Right renal pelvis (tissue), 4 donors: ENCODE measurements at places on chromosomes 12 and 14. TPM values are rescaled to one million over a fixed set of nuclear protein-coding genes. Genes with fewer than 3 reads are reported as not detected.
A peak's percentile ranks its signal among the peaks of the same experiment; 100 is the strongest.

DNA sequence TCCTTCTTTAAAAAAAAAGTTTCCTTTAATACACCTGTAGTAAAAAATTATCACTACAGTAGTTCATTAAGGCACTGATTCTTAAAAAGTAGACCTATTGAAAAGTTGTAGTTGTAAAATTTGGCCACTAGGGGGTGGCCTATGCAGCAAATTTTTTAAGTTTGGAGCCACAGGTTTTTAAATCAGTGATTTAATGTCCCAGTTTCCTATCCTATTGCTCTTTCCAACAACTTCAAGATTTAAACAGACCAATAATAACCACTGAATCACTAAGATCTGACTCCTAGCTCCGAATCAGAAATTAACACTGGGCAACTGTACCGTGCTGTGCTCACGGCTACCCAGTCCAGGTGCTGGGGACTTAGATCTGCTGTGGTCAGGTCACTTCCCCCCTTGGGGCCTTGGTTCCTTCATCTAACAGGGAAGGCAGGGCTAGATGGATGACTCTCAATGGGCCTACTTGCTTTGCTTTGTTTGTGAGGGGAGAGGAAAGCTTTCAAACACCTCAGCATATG lies 279.3 kb downstream of the MED13L start:
- peak; percentile 34 for DNase-seq

DNA sequence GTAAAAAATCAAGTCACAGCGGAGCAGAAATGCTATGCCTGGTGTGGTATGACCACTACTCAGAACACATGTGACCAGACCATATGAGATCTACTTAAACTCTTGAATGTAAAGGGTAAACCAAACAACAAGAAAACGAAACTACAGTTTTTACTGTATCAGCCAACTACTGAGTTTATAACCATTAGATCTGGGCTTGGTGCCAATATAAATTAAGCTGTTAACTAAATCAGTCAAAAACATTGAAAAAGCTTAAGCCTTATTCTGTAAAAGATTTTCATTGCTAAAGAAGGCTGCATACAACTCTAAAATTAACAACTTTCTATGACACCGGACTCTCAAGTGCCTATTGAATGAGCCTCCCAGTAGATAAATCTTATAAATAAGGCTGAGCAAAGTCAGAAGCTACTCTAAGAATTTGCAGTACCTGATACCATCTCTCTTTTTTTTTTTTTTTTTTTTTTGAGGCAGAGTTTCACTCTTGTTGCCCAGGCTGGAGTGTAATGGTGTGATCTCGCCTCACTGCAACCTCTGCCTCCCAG lies 35.4 kb downstream of the SPTLC2 start:
- DNase-seq = peak; percentile 57

HCFC2 gene
- 19.4 TPM for polyA plus RNA-seq

CYP27B1 gene
- 1.1 TPM for polyA plus RNA-seq
